ENCODE measurements at places on chromosomes 7 and 10.

- DNase-seq, result no peak
Observed at GRCh38 chr7:128948312-128948973, 10.7 kb downstream of the IRF5 start.

DNA sequence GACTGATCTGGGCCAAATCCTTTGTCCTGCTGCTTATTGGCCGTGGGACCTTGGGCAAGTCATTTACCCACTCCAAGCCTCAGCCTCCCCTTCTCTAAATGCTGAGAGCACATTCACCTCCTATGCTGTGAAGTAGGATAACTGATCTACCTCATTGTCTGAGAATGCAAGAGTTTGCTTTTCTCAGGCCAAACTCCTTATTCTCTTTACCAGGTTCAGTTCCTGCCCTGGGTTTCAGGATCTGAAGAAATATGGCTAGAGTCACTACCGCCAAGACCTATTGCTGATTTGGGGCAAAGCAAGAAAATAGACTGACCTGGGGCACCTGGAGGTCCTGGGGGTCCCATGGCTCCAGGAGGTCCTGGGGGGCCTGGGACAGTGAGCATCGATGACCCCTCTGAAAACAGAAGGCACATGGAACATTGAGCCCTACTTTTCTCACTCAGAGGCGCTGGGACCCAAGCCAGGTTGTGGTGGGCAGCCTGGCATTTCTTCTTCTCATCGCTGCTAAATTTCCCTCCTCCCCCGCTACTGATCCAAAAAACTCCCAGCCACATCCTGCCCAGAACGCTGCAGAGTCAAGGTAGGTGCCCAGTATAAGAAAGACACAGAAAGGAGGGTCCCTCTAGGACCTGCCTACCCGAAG is 42.4 kb downstream of the COL17A1 start:
- DNase-seq, result no peak

- DNase-seq, result no peak
Observed at GRCh38 chr10:88347597-88348304, 235.4 kb downstream of the RNLS start.

GRCh38 chr7:91299952-91300775 is 35.9 kb downstream of the FZD1 start:
- DNase-seq, result no peak

GRCh38 chr7:102445674-102446071 is 12.3 kb downstream of the ORAI2 start:
- DNase-seq, result no peak

GRCh38 chr7:66928388-66928787 is 7.4 kb downstream of the TMEM248 start:
- no peak for DNase-seq

DNA sequence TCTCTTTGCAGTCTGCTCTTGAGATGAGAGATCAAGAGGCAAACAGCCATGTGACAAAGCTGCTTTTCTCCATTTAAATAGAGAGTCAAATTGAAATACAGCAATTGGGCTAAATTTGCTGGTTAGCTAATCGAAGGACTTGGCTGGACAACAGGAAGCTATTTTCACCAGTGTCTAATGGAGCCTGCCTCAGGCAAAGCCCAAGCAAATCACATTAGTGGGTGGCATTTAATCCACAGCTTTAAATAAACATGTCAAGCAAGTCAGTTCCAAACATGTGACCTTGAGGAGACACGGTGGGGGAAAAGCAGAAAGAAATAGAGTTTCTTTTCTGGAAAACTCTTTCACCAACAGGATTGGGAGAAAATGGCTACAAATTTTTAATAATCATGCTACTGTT is 180.5 kb upstream of the AOAH start:
- no peak for DNase-seq

GRCh38 chr7:7099584-7100014 is 82.7 kb upstream of the C1GALT1 start:
- no peak for DNase-seq

Data from effector memory CD8-positive, alpha-beta T cell (primary cell).